Osteoblast (primary cell): ENCODE measurements at places on chromosomes 16 and 17. TPM values are rescaled to one million over a fixed set of nuclear protein-coding genes. Genes with fewer than 3 reads are reported as not detected.

CFAP97D1 gene
- under 0.01 TPM in 1 of 2 replicates, not detected in the other for total RNA-seq

DNA sequence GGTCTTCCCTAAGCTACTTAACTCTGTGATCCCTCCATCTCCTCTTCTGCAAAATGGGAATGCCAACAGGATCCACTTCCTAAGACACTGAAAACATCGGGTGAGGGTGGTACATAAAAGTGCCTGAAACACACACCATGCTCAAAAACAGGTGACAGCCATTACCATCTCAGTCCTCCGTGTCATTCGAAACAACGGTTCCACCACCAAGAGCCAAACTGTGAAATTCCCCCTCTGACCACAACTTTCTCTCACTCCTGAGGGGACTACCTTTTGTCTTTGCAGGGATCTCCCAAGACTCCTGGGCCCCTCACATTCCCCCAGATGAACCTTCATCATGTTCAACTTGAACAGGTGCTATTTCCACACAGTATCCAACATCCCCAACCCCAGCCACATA lies 37.0 kb downstream of the NUBP1 start:
- DNase-seq = no peak

GRCh38 chr17:21171309-21171922 lies 42.5 kb downstream of the TMEM11 start:
- peak; percentile 56 for DNase-seq

DNA sequence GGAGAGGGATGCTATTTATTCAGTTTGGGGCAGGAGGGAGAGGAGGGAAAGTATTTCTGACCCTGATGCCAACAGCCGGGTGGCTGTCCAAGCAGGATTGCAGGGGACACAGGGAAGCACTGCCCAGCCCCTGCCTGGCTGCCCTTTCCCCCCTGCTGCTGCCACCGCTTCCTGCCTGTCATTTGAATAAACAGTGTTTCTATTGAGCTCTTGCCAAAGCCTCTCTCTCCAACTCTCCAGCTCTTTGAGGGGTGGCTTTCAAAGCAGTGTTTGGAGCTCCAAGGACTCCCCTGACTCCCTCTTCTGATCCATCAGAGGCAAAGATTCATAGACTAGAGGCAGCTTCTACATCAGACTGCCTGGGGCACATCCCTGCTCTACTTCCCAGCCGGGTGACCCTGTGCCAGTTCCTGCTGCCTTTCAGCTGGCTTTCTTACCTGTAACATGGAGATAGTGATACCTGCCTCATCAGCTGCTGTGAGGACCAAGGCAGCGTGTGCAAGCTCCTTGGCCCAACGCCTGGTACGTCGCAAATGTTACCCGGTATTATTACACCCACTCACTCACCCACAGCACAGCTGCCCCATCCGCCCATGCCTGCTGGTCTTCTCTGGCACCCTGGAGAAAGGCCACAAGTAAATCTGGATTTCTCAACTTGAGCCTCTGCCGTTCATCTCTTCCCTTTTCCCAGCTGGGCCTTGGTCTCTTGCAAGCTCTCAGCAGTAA lies 9.5 kb downstream of the PROCA1 start:
- DNase-seq = peak; percentile 51

GRCh38 chr16:72991211-72991610 lies 56.7 kb downstream of the ZFHX3 start:
- no peak for DNase-seq
